ENCODE measurements at places on chromosomes 2 and 18.

GRCh38 chr2:65479524-65479923 lies 47.1 kb upstream of the SPRED2 start:
- DNase-seq, result no peak

GRCh38 chr2:218983263-218983933 lies 1.6 kb downstream of the FEV start:
- DNase-seq, result no peak

GRCh38 chr18:77632758-77633157 lies 383.1 kb downstream of the GALR1 start:
- DNase-seq, result no peak

- DNase-seq, result no peak
Measured at GRCh38 chr2:119476301-119477112, 44.9 kb downstream of the TMEM37 start.

GRCh38 chr2:8622199-8622911 lies 59.5 kb upstream of the ID2 start:
- DNase-seq, result no peak

DNA sequence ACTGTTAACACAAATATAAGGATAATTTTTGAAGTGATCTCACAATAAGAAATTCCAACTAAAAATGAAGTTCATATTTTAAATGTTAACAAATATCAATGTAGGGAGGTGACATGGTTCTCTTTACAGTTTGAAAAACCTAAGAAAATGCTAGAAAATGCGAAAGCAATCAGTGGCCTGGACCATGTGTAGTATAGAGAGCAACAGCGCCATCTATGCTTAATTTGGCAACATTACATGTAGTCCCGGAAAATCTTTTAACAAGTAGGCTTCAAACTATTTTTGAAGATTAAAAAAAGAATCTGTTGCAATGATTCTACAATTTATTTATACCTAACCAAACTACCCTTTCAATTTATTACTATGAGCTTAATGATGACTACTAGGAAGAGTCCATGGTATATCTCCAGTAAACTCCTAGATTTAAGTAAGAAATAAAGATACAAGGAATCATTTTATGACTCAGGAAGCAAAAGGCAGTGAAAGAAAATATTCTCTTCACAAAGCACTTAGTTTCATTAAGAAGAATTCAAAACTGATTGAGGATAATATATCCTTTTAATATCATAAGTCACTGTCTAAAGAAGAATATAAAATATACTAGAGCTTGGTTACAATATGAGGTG lies 33.3 kb downstream of the NDUFA10 start:
- DNase-seq, result no peak

- DNase-seq, result no peak
Measured at GRCh38 chr2:16155366-16155765, 215.0 kb downstream of the MYCN start.

GRCh38 chr2:96702098-96702785 lies 37.6 kb downstream of the LMAN2L start:
- DNase-seq, result no peak

DNA sequence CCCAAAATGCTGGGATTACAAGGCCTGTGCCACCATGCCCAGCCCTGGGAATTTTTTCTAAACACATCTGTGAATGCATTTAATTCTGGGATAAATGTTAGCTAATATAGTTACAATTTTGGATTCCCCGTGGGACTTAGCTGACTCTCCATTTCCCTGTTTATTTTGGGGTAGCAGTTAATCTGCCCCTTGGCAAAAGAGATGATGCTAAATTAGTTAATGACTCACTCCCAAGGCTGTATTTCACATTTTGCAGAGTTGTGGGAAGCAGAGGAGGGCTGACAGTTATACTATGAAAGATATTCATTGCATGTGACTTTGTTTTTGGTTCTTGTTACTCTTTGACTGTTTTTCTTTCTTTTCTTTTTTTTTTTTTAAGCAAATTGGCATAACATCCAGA lies 3.2 kb downstream of the MTHFD2 start:
- no peak for DNase-seq

GRCh38 chr2:46323730-46324129 lies 26.5 kb downstream of the EPAS1 start:
- DNase-seq, result no peak

DNA sequence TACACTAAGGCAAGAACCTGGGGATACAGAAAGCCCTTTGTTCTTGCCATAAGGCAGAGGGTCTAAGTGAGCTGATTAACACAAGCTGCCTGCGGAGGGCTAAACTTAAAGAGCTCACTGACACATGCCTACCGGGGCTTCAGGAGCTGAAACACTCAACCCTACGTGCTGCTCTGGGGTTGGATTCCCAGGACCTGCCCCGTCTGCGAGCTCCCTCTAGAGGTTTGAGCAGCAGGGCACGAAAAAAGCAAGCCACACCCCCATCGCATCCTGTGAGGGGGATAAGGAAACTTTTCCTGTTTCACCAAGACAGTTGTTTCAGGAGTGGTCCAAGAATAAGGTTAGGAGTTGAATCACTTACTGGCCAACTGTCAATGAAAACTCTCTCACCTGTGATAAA lies 562.1 kb downstream of the TMX3 start:
- no peak for DNase-seq

GRCh38 chr2:113930448-113930847 lies 40.6 kb downstream of the ACTR3 start:
- no peak for DNase-seq

- no peak for DNase-seq
Measured at GRCh38 chr2:14137643-14138042, 494.9 kb upstream of the LRATD1 start.

DNA sequence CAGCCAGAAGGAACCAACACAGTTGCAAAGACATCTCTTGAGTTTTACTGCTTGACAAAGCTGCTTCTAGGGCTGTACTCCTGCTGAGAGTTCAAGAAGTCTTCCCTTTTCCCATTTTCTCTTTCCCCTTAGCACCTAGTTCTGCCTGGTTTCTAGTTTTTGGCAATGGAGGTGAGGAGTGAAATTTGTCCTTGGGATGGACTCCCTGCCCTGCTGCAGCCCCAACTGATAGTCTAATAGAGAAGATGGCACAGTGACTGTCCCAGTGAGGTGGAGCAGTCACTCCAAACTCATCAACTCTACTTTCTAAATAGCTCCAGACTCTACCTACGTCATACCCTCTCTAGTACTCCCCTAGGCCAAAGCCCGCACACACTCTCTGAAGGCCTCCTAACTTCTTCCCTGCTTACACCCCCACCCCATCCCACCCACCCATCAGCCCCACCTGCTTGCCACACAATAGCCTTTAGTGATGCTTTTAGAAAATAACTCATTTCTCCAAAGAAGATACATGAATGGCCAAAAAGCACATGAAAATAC lies 164.4 kb downstream of the DDX1 start:
- no peak for DNase-seq

DNA sequence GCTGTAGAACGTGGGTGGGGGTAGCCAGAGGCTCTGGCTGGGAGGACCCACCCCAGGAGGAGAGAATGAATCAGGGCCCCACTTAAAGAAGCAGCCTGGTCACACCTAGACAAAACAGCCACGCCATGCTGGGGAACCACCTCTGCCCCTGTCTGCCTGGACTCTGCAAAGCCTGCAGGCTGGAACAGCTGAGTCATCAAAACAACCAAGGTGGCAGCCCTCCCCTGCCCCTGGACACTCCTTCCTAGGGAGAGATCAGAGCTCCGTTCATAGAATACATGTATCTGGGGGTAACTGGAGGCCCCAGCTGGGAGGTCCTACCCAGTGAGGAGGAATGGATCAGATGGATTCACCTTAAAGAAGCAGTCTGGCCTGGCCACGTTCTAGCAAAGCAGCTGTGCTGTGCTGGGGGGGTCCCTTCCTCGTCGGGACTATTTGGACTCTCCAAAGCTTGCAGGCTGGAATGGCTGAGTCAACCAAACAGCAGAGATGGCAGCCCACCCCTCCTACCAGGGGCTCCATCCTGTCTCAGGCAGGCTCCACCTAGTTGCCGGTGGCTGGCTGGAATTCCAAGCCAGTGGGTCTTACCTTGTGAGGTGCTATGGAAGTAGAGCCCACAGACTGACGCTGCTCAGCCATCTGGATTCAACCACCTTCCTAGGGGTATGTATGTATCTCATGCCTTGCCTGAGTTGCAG lies 50.5 kb upstream of the NT5C1B start:
- DNase-seq, result no peak

DNA sequence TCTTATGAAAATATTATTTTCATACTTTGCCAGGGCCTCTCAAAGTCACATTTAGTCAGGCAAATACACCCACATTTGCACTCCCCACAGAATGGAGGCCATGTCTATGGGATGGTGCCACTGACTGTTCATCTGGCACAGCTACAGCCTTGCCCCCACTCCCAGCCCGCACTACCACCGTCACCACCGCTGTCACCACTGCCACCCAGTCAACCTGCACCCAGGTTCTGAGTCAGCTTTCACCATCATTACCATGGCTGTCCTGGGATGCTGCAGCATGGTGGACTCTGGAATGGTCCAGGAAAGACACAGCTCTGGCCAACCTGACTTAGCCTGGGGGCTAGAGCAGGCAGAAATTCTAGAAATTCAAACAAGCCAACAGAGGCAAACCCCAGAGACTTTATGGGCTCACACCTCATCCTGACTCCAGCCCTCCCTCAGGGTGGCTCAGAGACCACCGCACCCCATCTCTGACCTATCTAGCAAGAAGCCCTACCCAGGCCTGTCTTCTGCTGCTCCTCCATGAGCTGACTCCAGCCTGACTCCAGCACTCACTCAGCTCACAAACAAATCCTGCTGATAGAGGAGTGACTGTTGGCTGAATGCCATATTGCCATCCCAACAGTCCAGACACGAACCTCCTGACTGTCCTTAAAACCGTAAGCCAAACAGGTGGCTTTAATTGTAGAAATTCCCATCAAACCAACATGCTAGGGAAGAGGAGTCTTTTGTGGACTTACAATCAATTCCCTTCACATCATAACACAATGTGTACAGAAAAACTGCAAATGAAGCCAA lies 28.0 kb downstream of the DNER start:
- DNase-seq, result no peak
